ENCODE measurements at places on chromosomes 4 and X. TPM values are rescaled to one million over a fixed set of nuclear protein-coding genes. Genes with fewer than 3 reads are reported as not detected.

DNA sequence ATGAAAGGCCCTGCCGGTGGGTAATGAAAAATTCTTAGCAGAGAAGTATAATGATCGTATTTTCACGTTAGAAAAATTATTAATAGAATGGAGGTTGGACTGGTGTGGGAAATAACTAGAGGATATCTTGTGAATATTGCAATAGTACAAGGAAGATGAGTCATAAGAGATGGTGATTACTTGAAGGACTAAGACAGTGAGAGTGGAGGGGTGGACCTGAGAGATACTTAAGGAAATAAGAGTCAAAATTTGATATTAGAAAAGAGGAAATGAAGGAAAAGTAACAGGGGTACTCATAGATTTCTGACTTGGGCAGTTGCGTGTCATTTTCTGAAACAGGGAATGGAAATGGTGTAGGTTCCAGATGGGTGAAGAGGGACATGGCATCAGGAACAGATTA is 1.7 kb upstream of the USP53 start:
- no peak for DNase-seq

DNA sequence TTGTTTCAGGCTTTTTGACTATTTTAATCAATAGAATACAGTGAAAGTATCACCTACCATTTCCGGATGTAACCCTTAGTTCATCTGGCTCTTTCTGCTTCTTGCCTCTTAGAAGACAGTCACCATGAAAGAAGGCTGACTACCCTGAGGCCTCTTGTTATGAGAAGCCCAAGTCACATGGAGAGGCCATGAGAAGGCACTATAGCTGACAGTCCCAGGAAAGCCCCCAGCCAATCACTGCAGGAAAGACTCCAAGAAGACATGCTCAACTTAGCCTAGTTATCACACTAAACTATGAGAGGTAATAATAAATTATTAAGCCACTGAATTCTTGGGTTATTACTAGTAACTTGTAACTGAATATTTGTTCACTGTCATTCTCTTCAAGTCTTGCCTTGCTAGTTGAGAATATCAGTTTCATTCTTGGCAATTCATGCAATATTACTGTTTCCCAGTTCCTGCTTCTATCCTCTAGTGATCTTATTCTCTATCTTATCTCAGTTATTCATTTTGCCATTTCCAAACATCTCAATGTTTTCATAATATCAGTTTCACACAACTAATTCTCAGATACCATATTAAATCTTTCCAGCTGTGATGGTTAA is 57.1 kb upstream of the GUCY1A1 start:
- DNase-seq = no peak

DNA sequence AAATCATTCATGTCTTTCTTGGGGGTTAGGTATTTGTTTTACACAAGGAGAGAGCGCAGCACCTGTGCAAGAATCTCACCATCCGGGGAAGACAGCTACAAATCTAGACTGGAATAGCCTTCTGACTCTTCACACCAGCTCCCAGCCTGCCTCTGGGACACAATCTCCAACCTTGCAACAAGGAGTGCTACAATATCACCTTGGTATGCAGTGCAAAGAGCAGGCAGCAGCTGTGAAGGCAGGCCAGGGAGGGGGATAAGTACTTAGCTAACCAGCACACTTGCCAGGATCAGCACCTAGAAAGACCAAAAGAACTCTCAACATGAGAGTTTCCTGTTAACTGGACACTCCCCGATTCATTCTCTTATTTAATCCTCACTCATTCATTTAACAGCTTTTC is 235.3 kb downstream of the AR start:
- DNase-seq = no peak

- DNase-seq = no peak
Observed at GRCh38 chrX:21838937-21839333, 482 bp upstream of the MBTPS2 start.

DNA sequence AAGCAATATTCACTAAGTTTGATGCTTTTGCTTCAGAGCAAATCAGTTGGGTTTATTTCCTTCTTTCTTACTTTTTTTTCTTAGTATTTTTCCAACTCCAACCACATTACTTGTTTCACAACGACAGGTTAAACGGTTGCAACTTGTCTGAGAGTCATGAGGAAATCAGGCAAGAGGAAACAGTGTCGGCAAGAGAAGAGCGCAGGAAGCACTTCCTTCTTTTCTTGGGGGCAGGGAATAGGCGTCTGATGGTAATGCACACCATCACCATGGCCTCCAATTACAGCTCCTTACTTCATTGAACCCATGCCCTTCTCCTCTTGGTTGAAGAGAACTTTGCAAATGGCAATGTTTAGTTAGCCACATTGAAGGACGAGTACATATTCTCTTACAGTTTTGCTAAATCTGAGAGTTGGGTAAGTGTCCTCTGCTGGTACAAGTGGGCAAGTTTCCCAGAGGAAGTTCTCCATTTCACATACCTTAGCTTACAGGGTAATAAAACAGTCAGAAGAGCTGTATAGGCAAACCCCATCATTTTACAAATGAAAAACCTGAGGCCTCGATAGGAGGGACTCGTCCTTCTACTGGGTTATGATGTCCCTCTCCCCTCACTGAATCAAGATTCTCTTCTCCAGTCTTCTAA is 8.3 kb upstream of the CXCL8 start:
- no peak for DNase-seq

Gene GUCY1A1
- total RNA-seq = not detected

Gene ATP2B3
- 0.11 TPM for total RNA-seq

Gene NKX3-2
- total RNA-seq = not detected
